CD4-positive, alpha-beta T cell treated with Interleukin-6 for 4 hours (primary cell): ENCODE measurements at places on chromosomes 2 and 18.

- no peak for DNase-seq
Measured at GRCh38 chr2:218010984-218011652, 8.3 kb upstream of the TNS1 start.

GRCh38 chr2:53545604-53546003 lies 222.0 kb upstream of the CHAC2 start:
- DNase-seq, result no peak

GRCh38 chr2:12096051-12096787 lies 349.8 kb downstream of the LPIN1 start:
- no peak for DNase-seq

DNA sequence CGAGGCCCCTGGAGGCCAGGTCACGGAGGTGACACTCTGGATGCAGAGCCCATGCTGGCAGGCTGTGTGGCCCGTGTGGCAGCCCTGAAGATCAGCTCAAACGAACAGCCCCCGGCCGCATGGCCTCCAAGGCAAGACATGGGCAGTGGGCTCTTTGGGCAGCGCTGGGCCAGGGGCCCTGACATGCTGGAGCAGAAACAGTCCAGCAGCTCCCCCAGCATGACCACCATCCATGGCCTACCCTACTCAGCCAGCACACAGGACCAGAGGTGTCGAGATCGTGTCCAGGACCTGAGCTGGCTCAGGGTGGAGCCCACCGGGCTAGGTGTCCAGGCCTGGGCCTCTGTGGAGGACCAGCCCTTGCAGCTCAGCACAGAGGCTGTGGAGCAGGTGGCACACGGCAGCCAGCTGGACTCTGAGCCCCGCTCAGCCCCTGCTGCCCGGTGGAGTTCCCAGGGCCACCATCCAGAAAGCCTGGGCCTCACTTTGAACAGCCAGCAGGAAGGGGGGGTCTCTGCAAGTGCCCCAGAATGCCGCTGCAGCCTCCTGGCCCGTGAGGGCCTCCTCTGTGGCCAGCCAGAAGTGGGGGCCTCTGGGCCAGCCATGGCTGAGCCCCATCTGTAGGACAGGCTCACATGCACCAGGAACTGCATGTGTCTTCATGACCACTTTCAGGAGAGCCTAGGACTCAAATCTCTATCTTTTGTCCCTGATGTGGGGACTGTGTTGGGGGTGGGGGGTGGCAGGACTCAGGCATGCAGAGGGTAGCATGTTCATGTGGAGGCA lies 8.9 kb downstream of the AMER3 start:
- DNase-seq, result no peak

- no peak for DNase-seq
Measured at GRCh38 chr2:59389240-59389639, 1148.1 kb upstream of the FANCL start.

DNA sequence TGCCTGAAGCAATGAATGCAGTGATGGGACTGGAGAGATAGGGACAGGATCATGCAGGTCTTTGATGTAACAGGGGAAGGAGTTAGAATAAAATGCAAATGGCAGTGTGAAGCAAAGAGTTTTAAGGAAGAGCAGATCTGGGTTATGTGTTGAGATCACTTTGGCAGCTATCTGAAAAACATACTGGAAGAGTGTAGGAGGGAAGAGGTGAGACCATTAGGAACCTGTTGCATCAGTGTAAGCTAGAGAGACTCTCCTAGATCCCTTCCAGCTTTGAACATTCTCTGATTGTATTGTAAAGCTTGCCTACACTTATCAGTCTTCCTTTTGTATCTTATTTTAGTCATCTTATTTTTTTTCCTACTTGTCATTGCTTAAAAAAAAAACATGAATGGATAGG lies 10.5 kb downstream of the ACVR2A start:
- DNase-seq, result no peak

GRCh38 chr2:159982270-159982669 lies 80.1 kb downstream of the PLA2R1 start:
- no peak for DNase-seq

GRCh38 chr2:26223018-26223417 lies 21.4 kb downstream of the HADHA start:
- no peak for DNase-seq

- DNase-seq, result no peak
Measured at GRCh38 chr2:220815698-220816097, 756.4 kb downstream of the EPHA4 start.

- DNase-seq, result no peak
Measured at GRCh38 chr2:32904751-32905150, 42.0 kb upstream of the LTBP1 start.

GRCh38 chr2:156903335-156903734 lies 354.2 kb upstream of the GALNT5 start:
- no peak for DNase-seq

GRCh38 chr2:76867854-76868253 lies 654.3 kb downstream of the LRRTM4 start:
- DNase-seq, result no peak

GRCh38 chr18:811182-811891 lies 705 bp downstream of the YES1 start:
- DNase-seq, result peak; percentile 4

- DNase-seq, result no peak
Measured at GRCh38 chr2:128646691-128647090, 328.0 kb upstream of the HS6ST1 start.

DNA sequence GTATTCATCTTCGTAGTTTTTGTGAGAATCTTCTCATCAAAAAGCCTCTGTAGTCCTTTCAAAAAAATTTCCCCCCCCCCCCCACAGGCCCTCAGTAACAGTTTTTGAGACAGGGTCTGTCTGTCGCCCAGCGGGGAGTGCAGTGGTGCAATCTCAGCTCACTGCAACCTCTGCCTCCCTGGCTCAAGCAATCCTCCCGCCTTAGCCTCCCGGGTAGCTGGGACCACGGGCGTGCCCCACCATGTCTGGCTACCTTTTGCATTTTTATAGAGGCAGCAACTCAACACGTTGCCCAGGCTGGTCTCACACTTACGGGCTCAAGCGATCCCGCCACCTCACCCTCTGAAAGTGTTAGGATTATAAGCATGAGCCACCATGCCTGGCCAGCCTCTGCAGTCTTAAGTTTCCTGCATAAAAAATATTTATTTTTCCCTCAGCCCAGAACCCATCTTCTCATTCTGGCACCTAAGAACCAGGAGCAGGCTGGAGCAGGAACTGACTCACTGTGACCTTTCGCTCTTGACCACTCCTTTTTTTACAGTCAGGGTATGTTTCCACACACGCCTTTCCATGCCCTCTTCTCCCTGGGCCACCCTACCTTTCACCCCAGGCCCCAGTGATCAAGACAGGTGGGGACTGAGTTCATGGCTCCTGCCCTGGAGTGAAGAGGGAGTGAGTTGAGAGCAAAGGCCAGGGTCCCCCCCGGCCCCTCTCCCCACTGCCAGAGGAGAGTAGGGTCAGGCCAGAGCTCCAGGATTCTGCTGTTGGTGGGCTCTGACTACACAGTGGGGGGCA lies 32.5 kb upstream of the NT5DC4 start:
- no peak for DNase-seq

DNA sequence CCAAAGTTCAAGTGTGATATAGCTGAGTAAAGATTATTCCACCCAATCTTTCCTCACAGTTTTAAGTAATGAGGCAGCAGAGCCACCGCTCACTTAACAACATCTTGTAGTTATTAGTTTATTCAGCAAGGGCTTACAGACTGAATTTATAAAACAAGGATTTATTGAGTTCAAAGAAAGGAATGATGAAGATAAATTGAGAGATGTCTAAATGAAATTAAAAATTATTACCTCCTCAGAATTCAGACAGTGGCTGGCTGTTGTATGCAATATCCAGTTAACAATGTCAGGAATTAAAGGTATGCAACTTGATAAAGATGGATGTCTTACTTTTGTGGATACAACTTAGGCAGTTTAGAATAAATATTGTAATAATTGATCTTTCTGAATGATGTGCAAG lies 927.3 kb upstream of the CDH2 start:
- DNase-seq, result no peak

DNA sequence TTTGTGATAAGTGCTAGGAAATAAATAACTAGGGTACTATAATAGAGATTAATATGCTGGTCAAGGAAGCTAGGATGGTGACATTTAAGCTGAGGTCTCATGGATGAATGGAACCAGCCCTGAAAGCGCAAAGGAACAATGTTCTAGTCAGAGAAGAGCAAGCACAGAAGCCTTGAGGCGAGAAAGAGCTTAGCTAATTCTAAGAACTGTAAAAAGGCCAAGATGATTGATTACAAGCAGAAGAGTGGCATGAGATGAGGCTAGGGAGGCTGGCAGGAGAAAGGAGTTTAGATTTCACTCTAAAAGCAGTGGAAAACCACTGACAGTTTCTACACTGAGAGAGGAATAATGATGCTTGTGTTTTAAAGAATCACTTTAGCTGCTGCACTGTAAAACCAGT lies 3.4 kb upstream of the YIPF4 start:
- no peak for DNase-seq

DNA sequence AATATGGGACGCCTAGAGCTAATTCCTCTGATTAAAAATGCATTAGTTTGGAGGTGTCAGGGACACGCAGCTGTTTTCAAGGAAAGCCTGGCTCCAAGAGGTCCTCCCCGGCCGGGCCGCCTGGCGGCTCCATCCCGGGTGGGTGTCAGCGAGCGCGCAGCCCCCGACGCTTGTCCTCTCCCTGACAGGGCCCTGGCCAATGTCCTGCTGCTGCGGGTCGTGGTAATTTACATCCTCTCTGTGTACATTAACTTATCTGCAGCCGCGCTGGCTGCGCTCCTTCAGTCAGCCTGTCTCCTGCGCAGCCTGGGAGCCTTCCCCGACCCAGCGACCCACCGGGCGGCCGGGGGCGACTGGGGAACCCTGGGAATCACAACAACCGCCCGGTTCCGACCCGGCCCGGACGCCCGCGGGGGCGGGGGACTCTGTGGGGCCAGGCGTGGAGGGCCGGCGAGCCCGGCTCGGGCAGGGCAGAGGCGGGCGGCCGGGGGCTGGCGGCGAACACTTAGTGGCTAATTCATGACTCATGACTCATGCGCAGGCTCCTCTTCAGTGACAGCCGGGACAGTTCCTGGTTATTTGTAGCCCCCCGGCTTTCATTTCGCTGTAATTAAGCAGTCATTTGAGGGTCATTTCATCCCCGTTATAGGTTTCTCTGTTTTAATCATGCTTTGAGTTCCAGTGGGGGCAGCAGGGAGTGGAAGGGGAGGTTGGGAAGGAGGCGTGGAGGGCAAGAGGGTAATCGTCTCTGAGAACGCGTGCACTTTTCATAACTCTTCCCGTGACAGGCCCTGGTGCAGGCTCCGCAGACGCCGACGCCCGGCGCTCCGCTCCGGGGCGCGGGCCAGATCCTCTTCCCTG lies 141.9 kb upstream of the CTAGE1 start:
- DNase-seq, result no peak

GRCh38 chr18:22563164-22563583 lies 145.5 kb upstream of the CTAGE1 start:
- no peak for DNase-seq

DNA sequence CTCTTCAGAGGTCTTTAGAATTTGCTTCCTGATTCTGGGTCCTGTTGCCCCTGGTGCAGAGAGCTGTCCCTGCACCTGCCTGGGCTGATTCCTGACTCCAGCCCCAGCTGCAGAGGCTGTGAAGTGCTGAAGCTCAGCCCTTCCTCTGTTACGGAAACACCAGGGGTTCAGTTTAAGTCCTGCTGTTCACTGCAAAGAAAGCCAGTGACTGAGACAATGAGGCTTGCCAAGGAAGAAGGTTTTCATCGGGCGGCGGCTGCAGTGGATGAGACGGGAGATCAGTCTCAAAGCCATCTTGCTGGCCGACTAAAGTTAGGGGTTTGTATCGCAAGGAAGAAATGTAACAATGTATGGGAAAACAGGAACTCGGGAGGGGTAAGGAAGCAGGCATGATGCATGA lies 142.4 kb upstream of the ZNF236 start:
- no peak for DNase-seq

GRCh38 chr2:205568620-205569019 lies 113.7 kb upstream of the NRP2 start:
- DNase-seq, result no peak

- no peak for DNase-seq
Measured at GRCh38 chr2:233929352-233930022, 12.3 kb downstream of the TRPM8 start.

DNA sequence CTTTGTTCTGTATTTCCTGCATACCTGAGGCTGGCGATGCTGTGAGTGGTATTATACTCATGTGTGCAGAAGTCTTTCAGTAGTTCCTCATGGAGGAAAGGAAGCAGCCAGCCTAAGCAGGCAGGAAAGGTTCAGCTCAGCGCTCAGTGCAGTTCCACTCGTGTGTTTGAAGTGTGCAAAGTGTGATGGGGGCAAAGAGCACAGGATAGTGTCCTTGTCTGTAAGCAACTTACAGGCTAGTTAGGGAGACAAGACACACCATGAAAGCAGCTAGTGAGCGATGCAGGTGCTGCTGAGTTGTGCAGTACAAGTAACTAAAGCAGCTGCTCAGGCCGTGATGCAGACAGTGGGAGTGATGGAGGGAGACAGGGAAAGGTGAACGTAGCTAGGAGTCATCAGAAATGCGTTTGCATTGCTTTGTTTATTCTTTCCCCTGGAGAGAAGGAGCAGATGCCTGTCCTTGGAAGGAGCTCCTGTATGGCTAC lies 146.2 kb downstream of the LDLRAD4 start:
- DNase-seq, result no peak

DNA sequence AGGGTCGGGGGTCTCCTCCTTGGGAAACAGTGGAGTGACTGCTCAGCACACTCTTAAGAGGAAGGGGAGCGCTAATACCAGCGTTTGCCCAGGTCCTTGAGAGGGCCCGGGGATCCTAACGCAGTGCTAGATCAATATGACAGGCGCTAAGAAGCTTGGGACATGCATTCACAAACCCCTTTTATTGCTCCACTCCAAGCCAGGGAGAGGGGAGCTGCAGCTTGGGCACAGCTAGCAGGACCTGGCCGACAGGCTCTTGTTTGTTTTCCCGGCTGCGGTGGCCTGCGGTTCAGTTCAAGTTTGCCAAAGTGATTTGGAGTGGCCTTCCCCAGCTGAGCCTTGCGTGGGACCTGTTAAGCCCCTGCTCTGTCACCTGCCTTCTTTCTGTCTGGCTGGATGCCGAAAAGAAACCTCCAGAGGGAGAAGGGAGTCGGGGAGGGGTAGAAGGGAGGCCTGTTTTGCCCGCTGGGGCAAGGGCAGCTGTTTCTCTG lies 152.1 kb downstream of the GLI2 start:
- no peak for DNase-seq

GRCh38 chr2:38462121-38462661 lies 85.1 kb upstream of the ATL2 start:
- DNase-seq, result no peak

DNA sequence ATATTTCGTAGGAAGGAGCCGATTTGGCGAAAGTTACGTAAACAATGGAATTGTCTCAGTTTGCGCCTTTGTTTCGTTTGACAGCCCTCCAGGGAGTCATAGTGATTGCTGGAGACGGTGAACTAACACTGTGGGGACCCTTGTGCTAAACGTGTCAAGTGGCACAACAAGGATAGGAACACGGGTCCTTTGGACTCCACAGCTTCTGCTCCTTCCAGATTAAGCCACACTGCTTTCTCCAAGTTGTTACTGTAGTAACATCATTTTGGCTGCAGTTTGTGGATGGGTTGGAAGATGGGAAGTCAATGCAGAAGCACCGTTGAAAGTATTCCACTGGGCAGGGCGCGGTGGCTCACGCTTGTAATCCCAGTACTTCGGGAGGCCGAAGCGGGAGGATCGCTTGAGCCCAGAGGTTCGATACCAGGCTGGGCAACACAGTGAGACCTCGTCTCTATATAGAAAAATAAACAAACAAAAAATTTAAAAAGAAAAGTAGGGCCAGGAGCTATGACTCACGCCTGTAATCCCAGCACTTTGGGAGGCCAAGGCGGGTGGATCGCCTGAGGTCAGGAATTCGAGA lies 636 bp upstream of the IMMT start:
- no peak for DNase-seq
